ENCODE measurements at places on chromosomes 3 and 15.

DNA sequence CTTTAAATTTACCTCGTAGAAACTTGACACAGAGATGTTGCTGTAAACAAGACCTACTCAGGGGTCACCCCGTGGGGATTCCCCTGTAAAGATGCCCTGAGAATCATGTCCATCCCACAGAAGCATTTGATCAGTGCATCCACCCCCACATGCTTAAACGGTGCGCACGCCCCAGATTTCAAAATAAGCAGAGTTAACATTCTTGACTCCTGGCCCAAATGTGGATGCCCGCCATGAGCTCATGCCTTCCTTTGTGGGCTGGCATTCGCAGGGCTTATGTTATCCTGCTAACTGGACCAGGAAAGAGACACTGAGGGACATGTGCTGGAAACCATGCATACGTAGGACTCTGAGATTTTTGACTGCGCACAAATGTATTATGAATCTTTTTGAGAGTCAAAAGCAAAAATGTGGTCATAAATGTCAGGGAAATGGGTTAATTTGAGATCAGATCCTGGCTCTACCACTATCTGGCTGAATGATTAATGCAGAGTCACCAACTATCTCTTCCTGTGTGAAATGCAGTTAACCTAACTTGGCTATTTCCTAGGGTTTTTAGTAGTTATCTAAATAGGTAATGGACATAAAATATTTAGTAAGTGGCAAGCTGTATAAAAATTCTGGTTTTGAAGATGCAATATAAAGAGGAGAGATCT is 9.1 kb upstream of the TP63 start:
- DNase-seq = no peak

DNA sequence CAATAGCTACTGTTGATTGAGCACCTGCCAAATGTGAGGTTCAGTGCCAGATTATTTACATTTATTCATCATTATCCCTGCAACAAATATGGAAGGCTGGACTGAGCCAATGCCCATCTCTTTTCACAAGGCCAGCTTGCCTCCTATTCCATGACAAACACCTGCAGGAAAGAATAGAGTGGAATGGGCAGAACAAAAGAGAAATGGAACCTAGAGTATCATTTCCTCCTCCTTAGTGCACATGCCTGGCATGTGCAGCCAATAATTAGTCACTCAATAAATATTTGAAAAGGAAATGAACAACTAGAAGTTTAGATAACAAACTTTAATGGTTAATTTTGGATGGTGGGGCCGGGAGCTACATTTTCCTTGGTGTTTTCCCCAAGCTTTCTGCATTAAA is 61.4 kb upstream of the MYRIP start:
- DNase-seq = no peak

GRCh38 chr3:17882981-17883380 is 140.6 kb upstream of the TBC1D5 start:
- DNase-seq = no peak

DNA sequence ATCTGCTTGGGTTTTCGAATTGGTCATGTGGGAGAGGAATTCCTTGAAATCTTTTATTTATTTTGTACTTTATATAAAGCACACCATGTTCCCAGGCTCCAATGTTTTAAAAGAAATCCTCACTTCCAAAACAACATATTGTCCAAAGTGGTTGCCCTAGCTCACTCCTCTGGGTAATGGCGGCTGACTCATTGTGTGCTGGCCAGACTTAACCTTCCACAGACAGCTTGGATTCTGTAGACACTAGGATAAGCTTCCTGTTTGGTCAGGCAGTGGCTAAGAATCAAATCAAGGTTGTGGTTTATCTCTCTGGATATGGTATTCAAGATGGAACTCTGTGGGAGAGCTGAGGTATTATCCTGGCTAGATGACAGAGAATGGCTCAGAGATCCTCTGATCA is 55.8 kb upstream of the FAM98B start:
- DNase-seq = no peak

- DNase-seq = no peak
These were observed 35.9 kb downstream of the ASB7 start for GRCh38 chr15:100638177-100638730.

DNA sequence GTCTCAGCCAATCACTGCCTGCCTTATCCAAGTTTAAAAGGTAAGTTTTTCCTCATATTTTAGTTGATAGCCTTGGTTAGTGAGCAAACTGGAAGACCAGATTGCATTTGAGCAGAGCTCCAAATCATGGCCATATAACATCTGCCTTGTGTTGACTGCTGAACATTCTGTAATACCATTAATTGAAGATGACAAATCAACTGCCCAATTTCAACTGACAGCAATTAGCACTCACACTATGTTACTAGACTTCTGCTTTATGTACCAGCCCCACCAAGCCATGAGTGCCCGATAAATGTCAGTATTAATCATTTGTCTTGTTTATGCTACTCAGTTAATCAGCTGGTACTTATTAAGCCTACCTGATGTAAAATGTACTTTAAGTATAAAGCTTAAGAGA is 83.1 kb downstream of the CGGBP1 start:
- no peak for DNase-seq

GRCh38 chr3:149373235-149374125 is 4.0 kb downstream of the TM4SF1 start:
- DNase-seq = no peak

DNA sequence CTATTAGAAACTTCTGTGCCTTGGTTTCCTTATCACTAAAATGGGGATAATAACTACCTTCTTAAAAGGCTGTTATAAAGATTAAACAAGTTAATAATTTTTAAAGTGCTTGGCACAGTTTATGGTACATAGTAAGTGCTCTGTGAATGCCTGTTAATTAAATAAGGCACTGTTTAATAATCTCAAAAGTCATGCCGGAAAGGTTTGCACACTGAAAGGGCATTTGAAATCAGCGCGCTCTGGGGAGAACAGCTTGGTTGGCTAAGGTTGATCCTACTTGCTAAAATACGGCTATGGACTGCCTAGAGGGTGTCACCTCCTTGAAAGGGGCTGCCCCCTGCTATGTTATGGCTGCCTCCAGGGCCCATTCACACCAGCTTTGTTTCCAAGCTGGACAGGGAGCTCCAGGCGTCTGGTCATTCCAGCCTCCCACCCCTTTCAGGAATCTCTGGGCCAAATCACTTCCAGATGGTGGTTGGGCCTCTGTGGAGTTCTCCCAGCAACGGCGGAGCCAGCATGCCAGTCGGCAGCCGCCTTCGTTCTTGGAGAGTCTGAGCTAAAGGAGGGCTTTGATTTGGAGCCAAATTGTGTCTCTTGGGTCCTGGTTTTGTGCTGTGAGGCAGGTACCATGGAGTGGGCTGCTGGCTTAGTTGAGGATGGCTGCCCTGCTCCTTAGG is 5.9 kb downstream of the FLNB start:
- DNase-seq = peak; percentile 32

- DNase-seq = no peak
These were observed 151.1 kb upstream of the PRR20G start for GRCh38 chr3:127438951-127439350.

DNA sequence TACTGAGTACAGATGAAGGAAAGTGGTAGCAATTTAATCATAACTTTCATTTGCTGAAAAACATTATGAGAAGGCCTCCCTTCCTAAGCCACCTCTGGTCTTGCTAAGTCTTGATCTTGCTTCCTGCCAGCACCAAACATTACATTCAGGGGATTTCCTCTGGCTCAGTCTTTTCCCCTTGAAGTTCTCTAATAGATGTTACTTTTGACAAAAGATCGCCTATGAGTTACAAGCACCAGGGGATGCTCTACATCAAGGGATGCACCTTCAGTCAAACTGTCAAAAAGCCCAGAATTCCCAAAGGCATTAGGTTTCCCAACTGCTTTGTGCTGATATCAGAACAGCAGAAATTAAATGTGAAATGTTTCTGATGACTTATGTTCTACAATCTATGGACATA is 47.3 kb downstream of the AQP9 start:
- DNase-seq = no peak

DNA sequence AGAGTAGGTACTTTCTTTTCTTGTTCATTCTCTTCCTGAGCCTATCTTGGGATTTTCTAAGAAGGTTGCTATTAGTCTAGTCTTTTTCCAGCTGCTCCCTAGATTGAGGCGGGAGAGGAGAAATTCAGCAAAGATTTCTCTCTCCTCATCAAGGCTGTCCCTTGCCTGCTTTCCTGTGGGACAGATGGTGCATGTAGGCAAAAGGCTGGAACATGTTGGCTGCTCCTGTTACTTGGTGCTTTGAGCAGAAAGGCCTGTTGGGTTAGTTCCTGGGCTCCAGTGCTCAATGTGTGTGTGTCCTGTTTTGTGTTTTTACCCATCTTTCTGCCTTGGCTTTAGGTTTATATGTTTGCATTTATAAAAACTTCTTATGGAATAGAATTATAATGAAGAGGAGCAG is 9.1 kb upstream of the SNRPN start:
- no peak for DNase-seq

DNA sequence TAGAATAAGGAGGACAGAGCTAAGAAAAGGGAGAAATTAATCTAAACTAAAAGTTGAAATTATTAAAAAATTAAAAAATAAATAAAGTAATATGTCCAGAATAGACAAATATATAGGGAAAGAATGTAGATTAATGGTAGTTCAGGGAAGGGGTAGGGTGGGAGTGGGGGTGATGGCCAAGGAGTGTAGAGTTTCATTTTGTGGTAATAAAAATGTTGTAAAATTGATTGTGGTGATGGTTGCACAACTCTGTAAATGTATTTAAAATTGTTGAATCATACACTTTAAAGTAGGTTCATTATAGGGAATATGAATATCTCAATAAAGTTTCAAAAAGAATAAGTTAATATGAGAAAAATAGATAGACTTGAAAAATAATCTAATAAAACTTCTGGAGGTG is 21.0 kb upstream of the FNDC3B start:
- no peak for DNase-seq

- no peak for DNase-seq
These were observed 87.4 kb downstream of the AAGAB start for GRCh38 chr15:67167091-67167490.

- DNase-seq = no peak
These were observed 7.1 kb downstream of the RMDN3 start for GRCh38 chr15:40747685-40748631.

- DNase-seq = no peak
These were observed 58.8 kb downstream of the MAP3K13 start for GRCh38 chr3:185421577-185422232.

- DNase-seq = no peak
These were observed 724.9 kb downstream of the NLGN1 start for GRCh38 chr3:174122411-174122810.

DNA sequence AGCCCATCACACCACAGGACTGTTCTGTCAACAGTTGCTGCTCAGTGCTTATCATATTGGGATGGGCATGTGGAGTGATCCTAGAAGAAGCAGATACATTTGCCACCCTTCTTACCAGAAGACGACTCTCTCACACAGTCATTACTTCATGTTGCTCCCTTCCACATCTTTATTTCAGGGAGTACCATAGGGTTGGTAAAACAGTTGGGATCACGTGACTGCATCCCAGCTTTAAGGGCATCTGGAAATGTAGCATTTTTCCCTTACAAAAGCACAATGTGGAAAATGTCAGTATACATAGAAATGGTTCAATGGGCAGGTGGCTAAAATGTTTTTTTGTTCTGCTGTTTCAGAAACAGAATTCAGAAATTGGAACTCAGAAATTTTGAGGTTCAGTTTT is 791.0 kb downstream of the OTOL1 start:
- DNase-seq = no peak

DNA sequence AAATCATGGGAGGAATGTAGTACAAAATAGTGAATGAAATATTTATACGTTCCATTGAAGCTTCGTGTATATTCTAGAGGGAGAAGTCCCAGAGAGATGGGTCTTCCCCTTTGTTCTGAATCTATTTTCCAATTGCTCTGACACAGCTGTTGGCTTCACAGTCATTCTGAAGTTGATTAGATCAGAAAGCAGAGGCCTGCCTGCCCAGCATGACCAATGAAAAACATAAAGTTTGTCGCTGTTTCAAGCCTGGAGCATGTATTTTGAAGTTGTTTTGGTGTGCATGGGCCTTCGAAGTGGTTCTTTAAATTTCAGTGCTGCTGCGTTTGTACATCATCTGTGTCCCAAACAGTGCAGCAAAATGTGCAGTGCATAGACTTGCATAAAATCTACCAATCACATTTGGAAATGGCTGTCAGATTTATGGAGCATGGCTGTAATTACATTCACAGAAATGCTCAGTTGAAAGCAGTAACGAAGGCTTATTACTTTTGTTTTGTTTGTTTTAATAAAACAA is 31.0 kb upstream of the RBMS3 start:
- DNase-seq = no peak

GRCh38 chr3:124960698-124961097 is 26.1 kb upstream of the MUC13 start:
- no peak for DNase-seq

DNA sequence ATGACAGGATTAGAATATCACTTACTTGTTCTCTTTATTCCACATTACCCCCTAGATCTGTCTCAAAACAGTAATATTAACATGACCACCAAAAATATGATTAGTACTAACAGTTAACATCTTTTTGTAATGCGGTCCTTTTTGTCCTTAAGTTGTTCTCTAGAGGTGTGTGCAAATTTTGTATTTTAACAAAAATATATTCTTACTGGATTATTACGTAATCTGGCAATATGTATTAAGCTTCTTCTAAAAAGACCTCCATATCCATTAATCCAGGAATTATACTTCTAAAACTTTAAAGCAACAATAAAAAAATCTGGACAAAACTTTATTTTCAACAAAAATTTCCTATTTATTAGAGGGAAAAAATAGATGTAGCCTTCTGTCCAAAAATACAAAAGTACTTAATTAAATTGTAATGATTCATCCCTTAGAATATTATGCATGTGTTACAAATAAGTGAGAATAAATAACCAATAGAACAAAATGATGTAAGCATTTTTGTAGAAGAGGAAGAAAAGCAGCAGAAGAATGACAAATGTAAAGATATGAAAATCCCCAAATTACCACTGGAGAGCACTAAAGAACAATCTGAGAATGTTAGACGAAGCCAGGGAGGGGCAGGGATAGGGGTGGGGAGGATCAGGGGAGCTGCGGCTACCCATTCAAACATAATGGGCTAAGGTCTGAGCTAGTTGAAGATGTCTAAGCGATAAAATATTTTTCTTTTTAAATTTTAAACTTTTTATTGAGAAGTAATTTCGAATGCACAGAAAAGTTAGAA is 945.6 kb downstream of the MCTP2 start:
- DNase-seq = no peak

DNA sequence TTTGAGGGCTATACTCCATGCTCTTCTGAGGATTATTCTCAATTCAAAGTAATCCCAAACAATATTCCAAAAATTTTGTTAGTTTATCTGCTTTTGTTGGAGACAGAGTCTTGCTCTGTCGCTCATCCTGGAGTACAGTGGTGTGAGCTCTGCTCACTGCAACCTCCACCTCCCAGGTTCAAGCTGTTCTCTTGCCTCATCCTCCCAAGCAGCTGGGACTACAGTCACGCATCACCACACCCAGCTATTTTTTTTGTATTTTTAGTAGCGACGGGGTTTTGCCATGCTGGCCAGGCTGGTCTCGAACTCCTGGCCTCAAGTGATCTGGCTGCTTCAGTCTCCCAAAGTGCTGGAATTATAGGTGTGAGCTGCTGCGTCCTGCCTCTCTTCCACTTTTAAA is 39.1 kb downstream of the MEF2A start:
- no peak for DNase-seq

GRCh38 chr3:60017631-60018030 is 967.8 kb upstream of the CFAP20DC start:
- DNase-seq = no peak

All from right kidney (tissue), 9 donors.